Fibroblast of skin of abdomen (primary cell): ENCODE measurements at places on chromosomes 3 and 15.

GRCh38 chr15:72850833-72851232 lies 67.3 kb upstream of the ADPGK start:
- DNase-seq, result no peak

GRCh38 chr3:167491621-167492020 lies 17.8 kb upstream of the SERPINI2 start:
- no peak for DNase-seq

- no peak for DNase-seq
Observed at GRCh38 chr15:101221902-101222301, 29.9 kb downstream of the CHSY1 start.

GRCh38 chr3:10546820-10547263 lies 41.5 kb upstream of the ATP2B2 start:
- no peak for DNase-seq

GRCh38 chr3:197888511-197888910 lies 61.5 kb upstream of the RPL35A start:
- no peak for DNase-seq

DNA sequence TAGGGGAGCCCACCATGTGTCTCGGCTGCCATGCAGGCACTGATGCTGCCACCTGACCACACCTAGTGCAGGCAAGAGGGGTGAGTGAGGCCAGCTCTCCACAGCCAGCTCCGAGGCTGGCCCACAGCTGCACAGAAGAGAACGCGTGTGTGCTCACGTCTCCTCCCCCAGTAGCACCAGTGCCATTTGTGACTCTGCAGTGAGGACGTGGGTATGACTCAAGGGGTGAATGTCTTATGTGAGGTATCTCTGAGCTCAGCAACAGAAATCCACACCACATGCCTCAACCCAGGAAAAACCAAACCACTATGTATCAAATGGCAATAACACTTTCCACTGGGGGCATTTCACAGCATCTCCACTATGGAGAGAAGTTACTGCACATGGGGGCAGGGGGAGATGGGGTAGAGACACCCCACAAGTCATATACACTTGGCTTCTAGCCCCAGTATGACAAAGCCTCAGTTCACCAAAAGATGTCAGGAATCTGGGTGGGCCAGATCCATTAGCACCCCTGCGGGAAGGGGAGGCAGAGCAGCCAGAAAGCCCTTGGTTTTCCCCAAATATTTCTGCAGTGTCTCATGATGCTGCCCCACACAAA lies 87.6 kb downstream of the LRIG1 start:
- peak; percentile 98 for DNase-seq

DNA sequence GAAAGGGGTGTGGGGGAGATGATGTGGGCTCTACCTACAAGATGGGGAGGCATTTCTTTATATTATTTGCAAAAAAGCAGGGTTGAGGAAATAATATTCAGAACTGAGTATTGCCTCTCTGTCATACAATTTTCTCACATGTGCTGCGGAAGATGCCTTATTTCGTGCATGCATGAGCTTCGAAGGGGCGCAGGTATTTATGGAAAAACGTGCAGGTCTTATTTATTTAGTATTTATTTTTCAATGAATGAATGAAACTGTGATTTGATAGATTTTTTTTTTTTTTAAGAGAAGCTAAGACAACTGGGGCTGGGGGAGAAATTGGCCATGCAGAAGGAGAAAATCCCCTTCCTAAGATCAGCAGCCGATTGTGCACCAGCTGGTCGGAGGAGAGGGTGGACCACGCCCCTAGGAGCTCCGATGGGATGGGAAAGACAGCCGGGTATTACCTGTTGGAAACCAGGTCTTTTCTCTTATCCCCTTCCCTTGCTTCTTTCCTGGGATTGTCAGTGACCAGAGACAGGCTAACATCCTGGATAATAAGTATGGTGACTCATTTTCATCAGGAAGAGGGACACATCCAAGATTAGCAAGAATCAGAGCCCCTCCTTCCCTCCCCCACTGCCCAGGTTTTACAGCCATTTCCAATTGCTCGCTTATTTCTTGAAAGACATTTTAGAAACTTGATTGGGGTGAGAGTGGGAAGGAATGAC lies 875 bp downstream of the GAP43 start:
- no peak for DNase-seq

- DNase-seq, result no peak
Observed at GRCh38 chr3:165194511-165195240, 1.5 kb downstream of the SLITRK3 start.
